ENCODE measurements at places on chromosomes 4 and X. TPM values are rescaled to one million over a fixed set of nuclear protein-coding genes. Genes with fewer than 3 reads are reported as not detected.
A peak's percentile ranks its signal among the peaks of the same experiment; 100 is the strongest.

Gene STIM2
- total RNA-seq, result 38.4 TPM

Gene STAP1
- total RNA-seq, result 2.7 TPM

- no peak for ATAC-seq
These were observed 1.8 kb downstream of the RASGEF1B start for GRCh38 chr4:81469781-81470455.

- ATAC-seq, result no peak
These were observed 1.1 kb downstream of the PLAC8 start for GRCh38 chr4:83113429-83113786.

DNA sequence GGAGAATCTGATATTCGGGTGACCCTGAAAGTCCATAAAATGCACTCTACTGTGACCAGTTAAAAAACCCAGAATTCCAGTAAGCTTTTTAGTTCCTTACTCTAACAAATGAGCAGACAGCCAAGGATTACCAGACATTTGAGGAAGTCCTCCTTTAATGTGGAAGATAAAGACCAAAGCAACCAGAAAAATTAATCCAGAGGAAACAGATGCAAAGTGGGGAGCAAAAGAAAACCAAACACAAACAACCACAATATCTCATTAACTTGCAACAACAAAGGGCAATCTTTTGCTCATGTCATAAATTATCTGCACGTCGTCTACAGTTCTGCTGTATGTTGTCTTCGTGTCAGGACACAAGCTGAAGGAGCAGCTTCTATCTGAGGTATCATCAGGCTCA lies 164.4 kb downstream of the PJA1 start:
- ATAC-seq, result no peak

GRCh38 chr4:133476063-133476462 lies 327.0 kb downstream of the PCDH10 start:
- no peak for ATAC-seq

DNA sequence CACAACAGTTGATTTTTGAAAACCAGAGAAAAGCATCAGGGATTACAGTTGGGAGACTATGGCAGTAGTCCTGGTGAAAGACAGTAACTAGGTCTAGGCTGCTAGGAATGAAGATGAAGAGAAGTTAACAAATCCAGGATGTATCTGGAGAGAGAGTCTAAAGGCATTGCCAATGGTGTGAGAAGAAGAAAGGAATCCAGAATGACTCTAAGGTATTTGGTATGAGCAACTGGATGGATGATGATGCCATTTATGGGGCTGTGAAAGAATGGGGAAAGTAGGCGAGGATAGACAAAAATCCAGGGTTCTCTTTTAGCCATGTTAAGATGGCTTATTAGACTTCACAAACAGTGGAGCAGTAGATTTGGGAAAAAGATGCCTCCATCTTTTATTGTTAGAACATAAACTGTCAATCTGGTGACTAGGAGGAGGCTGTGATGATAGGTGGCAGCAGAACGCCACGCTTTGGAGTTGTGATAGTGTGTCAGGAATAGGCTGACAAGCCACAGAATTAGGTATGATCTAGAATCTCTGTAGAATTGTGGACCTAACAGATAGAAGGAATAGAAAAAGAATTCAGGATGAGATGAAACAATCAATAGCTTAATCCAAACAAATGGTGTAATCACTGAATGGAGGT lies 27.3 kb upstream of the JADE1 start:
- ATAC-seq, result peak; percentile 74

- ATAC-seq, result no peak
These were observed 2253.2 kb upstream of the TENM3 start for GRCh38 chr4:179989975-179990374.

GRCh38 chr4:71229477-71230270 lies 109.1 kb upstream of the SLC4A4 start:
- ATAC-seq, result no peak

Data from activated T-helper 17 cell treated with anti-CD3 and anti-CD28 coated beads, Interleukin-2, amount 50 U/mL, for 72 hours (primary cell).